Non-pigmented ciliary epithelial cell (primary cell): ENCODE measurements at places on chromosomes 11 and 22.

GRCh38 chr11:127632546-127632945 is 632.0 kb upstream of the KIRREL3 start:
- DNase-seq = no peak

GRCh38 chr11:2698386-2699184 is 1.2 kb downstream of the KCNQ1OT1 start:
- DNase-seq = no peak

DNA sequence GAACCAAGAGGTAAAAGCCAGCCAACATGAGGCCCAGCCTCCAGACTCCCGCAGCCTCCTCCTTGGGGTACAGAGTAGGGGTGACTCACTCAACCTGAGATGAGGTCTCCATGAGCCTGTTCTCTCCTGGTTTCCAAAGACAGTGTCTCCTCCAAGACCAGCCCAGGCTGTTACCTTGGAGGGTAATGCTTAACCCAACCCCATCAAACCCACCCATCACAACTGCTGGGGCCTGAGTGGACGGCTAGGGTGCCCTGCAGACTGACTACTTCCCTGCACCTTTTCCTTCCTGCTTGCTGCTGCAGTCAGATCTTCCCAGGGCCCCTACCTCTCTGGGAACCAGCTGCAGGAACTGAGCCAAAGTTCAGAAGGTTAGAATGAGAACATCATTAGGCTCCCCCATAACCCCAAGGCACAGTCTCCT is 5.1 kb upstream of the NOL12 start:
- DNase-seq = no peak

GRCh38 chr11:72070491-72070890 is 9.9 kb downstream of the NUMA1 start:
- DNase-seq = no peak

DNA sequence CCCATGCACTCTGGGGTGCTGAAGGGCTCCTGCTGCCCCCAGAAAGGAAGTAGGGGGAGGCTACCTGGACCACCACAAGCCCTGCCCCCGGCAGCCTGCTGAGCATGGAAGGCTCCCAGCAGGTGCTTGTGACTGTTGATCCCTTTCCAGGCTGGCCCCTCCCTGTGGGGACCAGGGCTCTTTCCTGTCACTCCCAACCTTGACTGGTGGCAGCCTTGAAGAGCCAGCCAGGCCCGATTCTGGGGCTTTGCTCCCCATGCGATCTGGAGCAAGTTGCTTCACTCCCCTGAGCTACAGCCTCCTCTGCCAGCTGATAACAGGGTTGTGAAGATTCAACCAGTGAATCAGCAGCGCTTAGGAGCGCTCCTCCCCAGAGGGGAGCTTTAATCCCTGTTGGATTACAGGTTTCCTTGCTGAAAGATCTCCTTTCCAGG is 4.6 kb upstream of the CST6 start:
- no peak for DNase-seq

DNA sequence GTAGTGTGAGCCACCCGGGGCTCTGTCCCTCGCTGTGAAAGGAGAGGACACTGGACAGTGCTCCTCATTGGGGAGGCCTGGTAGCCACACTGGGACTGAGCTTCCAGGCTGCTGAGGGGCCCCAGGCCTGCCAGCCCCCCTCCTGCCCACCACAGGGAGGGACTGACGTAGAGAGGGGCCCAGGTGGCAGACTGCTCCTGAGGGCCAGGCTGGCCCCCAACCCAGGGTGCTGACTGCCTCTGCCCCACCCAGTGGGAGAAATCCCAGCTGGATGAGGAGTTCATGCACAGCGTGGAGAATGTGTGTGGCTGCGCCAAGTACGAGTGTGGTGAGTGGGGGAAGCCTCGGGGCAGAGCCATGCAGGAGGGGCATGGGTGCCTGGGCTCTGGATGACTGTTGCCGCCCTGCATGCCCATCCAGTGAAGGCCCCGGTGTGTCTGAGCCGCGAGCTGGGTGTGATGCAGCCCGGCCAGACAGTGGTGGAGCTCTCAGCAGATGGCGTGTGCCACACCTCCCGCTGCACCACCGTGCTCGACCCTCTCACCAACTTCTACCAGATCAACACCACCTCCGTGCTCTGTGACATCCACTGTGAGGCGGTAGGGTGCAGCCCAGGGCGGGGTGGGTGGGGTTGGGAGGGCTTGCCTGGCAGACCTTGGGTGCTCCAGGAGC is 78.7 kb upstream of the MYOD1 start:
- no peak for DNase-seq

DNA sequence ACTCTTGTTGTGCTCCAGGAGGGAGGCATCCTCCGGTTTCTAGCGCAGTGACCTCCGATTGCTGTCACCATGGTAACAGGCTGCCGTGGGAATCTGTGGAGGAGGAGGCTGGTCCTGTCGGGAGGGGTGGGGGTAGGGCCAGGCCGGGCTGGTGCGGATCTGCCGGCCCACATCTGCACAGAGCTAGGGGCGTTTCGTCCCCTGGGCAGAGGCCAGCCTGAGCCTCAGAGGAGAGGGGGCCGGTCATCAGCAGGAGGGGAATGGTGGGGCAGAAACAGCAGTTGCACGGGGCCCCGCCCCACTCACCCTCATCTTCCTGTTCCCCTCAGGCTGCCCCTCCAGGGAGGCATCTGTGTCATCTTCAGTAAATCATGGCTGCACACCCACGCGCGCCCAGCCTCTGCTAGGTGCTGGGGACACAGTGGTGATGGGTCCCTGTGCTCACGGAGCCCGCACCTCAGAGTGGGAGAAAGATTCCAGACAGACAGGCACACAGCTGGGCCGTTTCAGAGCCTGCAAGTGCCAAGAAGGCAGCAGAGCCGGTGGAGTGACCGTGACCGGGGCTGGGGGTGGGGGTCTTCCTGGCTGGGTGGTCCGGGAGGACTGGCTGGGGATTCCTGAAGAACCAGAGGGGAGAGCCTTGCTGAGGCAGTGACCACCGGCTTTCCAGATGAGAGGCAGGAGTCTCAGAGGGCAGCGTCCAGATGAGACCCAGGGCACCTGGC is 120.5 kb downstream of the CACNA1I start:
- no peak for DNase-seq

GRCh38 chr11:32204751-32205150 is 113.9 kb downstream of the RCN1 start:
- DNase-seq = no peak

- no peak for DNase-seq
Measured at GRCh38 chr11:76728778-76729177, 54.4 kb upstream of the TSKU start.

DNA sequence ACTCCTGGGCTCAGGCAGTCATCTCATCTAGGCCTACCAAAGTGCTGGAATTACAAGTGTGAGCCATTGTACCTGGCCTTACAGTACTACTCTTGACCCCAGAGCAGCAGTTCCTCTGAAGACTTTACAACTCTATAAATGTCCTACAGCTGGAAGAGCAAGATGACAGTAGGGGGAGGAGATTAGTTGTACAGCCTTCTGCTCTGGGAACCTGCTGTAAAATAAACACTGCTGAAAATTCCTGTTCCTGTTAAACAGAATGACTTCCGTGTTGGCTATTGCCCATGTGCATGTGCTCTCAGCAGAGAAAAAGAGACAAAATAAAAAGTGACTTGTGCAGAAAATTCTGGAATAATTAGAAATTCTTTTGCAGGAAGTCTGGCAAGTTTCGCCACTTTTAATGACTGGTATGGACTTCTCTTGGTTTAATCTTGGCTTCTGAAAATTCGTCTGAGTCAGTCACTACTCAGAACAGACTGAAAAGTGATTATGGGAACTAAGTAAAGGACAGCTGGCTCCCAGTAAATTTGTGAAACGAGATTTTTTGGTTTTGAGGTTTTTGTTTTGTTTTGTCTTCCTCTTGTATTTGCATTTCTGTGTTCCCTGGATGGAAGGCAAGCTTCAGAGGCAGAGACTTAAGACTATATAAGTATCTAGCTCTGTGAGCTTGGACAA is 955.7 kb downstream of the DLG2 start:
- no peak for DNase-seq

- DNase-seq = no peak
Measured at GRCh38 chr11:69122326-69122629, 33.5 kb upstream of the SMIM38 start.

DNA sequence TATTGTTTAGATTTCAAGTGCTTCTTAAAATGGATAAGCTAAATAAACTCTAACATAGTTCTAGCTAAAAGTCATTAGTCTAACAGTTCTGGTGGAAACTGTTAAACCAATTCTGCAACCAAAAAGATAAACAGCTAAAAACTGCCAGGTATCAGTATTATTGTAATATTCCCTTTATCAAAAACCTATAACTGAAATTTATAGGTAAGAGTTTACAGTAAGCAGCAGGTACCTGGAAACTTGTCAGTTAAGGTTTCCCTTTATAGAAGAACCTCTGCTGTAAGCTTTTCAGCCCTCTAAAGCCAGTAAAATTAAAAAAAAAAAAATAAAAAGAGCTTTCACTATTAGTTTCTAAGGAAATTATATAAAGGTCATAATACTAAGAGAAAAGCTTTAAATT is 61.0 kb downstream of the LIF start:
- DNase-seq = no peak

- no peak for DNase-seq
Measured at GRCh38 chr11:47551086-47551485, 1.8 kb downstream of the CELF1 start.

DNA sequence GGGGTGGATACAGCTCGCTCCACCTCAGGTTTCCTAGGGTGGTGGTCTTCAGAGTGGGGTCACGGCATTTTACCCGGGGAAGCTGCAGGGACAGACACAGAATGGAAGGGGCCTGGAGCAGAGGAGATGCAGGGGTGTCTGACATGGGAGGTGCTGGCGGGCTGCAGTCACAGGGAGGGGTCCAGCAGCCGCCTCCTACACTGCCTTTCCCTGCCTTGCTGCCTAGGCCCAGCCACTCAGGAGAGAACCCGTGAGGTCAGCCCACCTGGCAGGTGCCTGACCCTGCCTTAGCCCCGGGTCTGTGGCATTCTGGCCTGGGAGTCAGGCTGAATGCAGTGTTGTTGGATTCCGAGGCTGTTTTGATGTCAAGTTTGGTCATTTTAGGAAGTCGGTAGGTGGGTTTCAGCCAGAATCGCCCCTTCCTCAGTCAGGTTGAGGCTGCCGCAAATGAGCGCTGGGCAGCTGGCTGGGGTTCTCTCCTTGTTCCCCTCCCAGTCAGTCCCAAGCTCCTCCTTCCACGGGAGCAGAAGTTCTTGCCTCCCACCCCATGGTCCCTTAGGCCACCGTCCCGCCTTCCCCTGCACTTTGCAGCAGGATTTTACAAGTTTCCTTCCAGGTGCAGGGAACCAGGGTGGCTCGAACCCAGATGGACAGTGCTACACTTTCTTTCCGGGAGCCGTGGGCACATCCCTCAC is 294.5 kb downstream of the TBC1D22A start:
- DNase-seq = no peak

- DNase-seq = no peak
Measured at GRCh38 chr11:87299041-87299481, 261.3 kb downstream of the TMEM135 start.

- no peak for DNase-seq
Measured at GRCh38 chr11:19713196-19714021, 772 bp downstream of the NAV2 start.

- no peak for DNase-seq
Measured at GRCh38 chr11:36452236-36452940, 57.7 kb downstream of the TRAF6 start.

GRCh38 chr11:88402192-88402715 is 64.7 kb upstream of the CTSC start:
- peak; percentile 81 for DNase-seq

DNA sequence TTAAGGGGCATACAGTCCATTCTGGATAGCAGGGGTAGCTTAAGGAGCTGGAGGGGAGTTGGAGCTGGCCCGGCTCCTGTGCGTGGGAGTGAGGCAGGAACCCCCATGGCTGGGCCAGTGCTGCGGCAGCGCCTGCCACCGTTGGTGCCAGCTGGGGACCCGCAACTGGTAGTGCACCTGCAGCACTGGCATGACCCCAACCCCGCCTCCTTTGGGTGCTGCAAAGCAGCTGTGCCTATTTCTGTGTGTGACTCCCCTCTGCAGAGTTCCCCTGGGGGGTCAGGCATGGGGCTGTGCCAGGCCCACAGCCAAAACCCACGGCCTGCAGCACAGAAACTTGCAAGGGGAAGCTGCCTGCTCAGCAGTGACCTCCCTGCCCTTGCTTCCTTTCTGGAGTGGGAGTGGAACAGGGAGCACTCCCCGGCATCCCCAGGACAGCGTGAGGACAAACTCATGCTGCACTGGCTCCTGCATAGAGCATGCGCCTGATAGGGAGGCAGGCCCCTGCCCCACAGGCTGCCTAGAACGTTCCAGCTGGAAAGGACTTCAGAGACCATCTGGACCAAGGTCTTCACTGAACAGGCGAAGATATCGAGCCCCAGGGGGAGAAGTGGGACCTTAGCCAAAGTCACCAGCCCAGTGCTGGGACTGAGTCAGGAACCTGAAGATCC is 26.2 kb upstream of the RAB1B start:
- no peak for DNase-seq

- no peak for DNase-seq
Measured at GRCh38 chr11:33915526-33915925, 23.6 kb upstream of the LMO2 start.

- no peak for DNase-seq
Measured at GRCh38 chr22:46122980-46123693, 27.2 kb upstream of the PPARA start.

DNA sequence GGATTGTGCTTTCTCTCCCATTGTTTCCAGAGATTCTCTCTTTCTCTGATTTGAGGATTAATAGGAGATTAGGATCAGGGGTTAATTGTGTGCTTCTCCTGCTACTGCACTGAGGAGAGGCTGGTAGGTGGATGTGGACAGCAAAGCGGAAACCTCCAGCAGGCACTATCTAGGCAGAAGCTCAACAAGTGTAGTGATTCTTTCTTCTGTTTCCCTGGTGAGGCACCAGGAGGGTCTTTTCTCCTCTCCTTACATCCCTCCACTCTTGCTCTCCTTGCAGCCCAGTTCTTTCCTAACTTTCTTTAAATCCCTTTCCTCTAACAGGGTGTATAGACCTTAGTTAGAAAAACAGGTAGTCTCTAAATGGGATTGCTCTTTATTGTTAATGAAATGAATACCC is 1.9 kb upstream of the ZBTB16 start:
- DNase-seq = no peak

DNA sequence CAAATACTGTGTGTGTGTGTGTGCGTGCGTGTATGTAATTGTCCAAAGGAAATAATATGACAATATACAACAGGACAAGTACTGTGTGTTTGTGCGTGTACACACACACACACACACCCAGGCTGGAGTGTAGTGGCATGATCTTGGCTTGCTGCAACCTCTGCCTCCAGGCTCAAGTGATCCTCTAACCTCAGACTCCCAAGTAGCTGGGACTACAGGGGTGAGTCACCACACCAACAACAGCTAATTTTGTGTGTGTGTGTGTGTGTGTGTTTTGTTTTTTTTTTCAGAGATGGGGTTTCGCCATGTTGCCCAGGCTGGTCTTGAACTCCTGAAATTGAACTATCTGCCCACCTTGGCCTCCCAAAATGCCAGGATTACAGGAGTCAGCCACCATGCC is 61.5 kb downstream of the NUP98 start:
- DNase-seq = no peak
